GDM1 (cell line): ENCODE measurements at places on chromosomes 5 and 9.

GRCh38 chr9:7287986-7288385 is 511.6 kb downstream of the DMAC1 start:
- DNase-seq = no peak

- DNase-seq = no peak
Measured at GRCh38 chr9:126413391-126414068, 86.9 kb downstream of the MVB12B start.

- DNase-seq = no peak
Measured at GRCh38 chr9:134928436-134929192, 10.9 kb upstream of the FCN1 start.

GRCh38 chr9:114341991-114342390 is 12.3 kb downstream of the ORM2 start:
- no peak for DNase-seq

- no peak for DNase-seq
Measured at GRCh38 chr5:154945695-154946301, 4.9 kb downstream of the MRPL22 start.

DNA sequence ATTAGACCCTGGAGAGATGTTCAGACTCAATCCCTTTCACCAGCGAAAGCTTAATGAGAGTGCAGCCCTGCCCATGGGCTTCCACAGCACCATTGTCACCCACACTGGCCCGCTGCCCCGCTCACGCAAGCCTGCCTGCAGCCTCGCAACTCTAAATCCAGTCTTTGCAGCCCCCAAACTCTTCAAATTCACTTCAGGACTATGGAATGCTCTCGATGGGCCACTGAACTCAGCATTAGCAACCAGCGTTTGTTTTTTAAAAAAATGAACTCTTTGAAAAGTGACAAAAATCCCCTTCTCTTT is 17.1 kb downstream of the DCANP1 start:
- DNase-seq = no peak

DNA sequence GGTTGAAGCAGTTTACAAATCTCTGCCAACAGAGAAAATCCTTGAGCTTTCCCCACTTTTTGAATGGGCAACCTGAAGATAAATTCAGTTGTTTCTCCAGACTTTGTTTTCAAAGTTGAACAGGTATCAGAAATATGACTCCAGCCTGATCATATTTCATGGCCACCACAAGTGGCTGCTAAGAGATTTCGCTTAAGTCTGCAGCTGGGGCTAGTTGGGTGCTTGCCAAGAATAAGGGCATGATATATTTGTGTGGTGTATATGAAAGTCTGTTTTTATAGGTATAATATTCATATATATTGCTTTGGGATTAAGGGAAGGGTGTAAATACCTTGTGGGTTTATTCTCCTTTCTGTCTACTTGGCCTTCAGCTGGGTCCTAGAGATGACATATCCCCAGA is 168.4 kb upstream of the GDNF start:
- DNase-seq = no peak

DNA sequence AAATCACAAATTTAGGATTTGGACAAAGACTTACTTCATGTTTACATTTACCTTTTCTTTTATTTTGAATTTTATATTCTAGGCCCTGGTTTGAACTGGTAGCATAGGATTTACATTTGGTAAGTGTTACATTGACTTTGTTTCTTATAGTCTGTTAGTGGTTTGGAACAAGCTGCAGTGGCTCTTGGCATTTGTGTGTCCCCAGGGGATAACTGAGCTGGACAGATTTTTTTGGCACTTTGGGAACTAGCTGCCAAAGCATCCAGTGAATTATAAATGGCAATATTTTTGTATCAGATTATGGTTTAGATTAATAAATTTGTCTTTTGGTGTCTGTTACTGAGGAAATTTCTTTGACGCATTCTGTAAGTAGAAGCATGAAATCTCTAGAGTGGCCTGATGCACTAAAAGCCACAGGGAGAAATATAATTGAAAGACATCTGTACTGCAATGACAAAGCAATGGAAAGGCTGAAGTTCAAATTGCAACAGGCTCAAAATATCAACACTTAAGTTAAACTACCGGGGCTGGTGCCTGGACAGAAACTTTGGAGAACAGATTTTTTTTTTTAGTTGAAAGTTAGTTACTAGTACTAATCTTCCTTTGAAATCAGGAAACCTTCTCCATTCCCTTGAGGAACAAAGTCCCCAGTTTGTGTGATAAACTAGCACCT is 107.6 kb upstream of the PLCXD3 start:
- DNase-seq = no peak

DNA sequence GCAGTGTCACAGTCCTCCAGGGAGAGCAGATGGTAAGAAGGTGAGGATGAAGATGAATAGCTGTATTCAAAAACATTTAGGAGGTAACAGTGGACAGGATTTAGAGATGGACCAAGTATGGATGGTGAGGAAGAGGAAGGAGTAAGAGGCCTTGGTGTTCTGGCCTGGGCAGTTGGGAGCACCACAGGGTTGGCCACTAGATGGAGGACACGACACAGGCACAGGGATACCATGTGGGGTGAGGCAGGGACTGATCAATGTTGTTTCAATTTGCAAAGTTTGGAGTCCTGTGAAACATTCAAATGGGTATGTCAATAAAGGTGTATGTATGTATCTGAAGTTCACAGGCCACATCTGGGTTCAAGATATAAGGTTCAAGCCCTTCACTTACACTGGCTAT is 141.1 kb upstream of the RASEF start:
- no peak for DNase-seq

GRCh38 chr5:103452666-103453065 is 109.9 kb downstream of the NUDT12 start:
- no peak for DNase-seq

DNA sequence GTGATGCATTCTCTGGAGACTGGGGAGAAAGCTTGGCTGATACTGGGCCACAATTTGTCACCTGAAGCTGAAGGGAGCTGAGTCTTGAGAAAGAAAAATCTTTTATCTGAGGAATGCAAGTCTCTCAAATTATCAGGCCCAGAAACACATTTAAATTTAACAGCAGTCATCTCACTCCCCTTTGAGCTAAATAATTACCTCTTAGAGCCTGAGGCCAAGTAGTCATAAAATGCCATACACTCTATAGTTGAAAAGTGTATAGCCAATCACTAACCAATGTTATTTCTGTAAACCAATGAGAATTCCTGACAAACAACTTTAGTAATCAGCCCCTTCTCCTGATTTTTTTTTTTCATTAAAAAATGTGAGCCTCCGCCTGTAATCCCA is 32.7 kb upstream of the DAPK1 start:
- no peak for DNase-seq
